ENCODE measurements at places on chromosomes 1 and 21. TPM values are rescaled to one million over a fixed set of nuclear protein-coding genes. Genes with fewer than 3 reads are reported as not detected.
A peak's percentile ranks its signal among the peaks of the same experiment; 100 is the strongest.

NBPF19 gene
- 2.0 TPM for polyA plus RNA-seq

MFSD2A gene
- polyA plus RNA-seq = 10.0 TPM

PPM1J gene
- polyA plus RNA-seq = 3.4 TPM

NTRK1 gene
- 1.3 TPM for polyA plus RNA-seq

DNM3 gene
- polyA plus RNA-seq = 5.9 TPM

SLC45A3 gene
- 6.8 TPM for polyA plus RNA-seq

DNA sequence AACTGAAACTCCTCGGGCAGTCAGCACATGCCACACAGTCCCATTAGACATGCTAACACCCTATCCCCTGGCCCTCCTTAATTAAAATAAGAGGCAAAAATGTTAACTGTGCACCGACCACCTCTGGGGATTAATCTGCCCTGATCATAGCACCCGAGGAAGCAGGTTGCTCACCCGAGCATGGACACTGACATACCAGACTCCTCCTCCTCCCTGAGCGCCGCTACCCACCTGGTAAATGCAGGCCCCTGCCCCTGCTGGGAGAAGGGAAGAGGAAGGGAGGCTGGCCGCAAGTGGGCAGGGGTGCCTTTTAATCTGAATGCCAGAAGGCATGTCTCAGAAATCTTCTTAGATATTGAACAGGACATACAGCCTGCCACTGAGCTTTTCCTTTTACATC lies 360.9 kb downstream of the RRAGC start:
- no peaks in the 10 kb centered on the region for H3K27me3 ChIP-seq
- H3K4me3 ChIP-seq = no peak overlapping the region
- no peaks in the 10 kb centered on the region for H3K4me1 ChIP-seq
- DNase-seq = peak; percentile 57
- no peaks in the 10 kb centered on the region for H3K36me3 ChIP-seq
- no peak overlapping the region for H3K27ac ChIP-seq

GRCh38 chr21:45254460-45254930 lies 33.2 kb downstream of the POFUT2 start:
- no peak overlapping the region for H3K4me3 ChIP-seq
- no peaks in the 10 kb centered on the region for H3K27me3 ChIP-seq
- H3K36me3 ChIP-seq = no peaks in the 10 kb centered on the region
- DNase-seq = no peak
- no peaks in the 10 kb centered on the region for H3K4me1 ChIP-seq
- no peak overlapping the region for H3K27ac ChIP-seq

DNA sequence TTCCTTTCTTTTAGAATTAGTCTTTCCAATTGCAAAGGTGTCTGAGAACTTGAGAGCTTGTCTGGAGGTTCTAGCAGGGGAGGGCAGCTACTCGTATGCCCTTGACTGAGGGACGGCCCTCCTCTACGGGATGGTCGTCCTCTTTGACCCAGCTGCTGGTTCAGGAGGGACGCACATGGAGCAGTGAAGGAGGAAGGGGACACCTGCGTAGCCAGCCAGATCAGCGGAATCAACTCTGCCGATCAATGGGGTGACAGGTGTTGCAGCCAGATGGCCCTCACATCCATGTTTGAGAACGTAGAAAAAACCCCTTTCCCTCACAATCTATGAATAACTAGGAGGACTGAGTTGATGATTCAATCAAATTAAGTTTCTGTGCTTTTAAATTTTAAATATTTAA lies 15.7 kb upstream of the A3GALT2 start:
- H3K4me3 ChIP-seq = no peak overlapping the region
- no peak for DNase-seq
- peaks cover 18% of the 10 kb centered on the region for H3K36me3 ChIP-seq

DNA sequence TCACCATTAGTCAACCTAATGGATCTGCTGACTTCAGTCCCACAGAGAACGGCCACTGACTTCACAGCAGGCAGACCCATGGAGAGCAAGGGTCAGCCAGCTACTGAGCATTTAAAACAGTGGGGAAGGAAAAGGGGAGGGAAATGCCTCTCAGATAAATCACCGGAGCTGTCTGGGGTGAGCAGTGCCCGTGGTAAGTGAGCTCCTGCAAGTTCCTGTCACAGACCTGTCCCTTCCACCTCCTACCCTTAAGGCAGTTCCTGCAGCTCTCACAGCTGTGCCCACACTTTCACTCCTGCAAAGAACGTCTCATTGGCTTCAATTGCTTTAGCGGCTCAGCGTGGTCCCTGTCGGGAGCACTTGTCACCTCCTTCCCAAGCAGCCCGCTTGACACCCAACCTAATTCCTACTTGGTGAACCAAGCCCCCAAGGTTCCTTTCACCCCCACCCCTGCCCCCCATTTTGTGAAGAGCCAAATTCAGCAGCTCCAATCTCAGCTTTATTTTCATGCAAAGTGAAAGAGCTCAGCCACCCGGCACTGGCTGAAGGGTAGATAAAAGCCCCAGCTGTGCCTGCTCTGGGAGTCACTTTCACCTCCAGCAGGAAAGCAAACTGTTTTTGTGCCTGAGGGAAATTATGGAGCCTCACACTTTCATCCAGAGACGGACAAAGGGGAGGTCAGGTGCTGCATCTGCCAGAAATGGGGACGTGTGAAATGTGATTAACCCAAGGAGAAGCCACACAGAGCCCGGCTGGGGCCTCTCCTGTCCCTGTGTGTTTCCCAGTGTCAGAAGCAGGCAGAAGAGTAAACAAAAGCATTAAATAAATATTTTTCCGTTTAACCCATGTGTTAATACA lies 306.2 kb downstream of the TTLL7 start:
- H3K4me1 ChIP-seq = no peaks in the 10 kb centered on the region
- peak; percentile 72 for DNase-seq
- no peaks in the 10 kb centered on the region for H3K36me3 ChIP-seq
- H3K27ac ChIP-seq = no peak overlapping the region
- H3K4me3 ChIP-seq = peak overlapping the region; percentile 54

- H3K36me3 ChIP-seq = peaks cover 17% of the 10 kb centered on the region
- H3K4me1 ChIP-seq = no peaks in the 10 kb centered on the region
- DNase-seq = no peak
- no peak overlapping the region for H3K4me3 ChIP-seq
Measured at GRCh38 chr1:30933874-30934252, 25.3 kb upstream of the SDC3 start.

DNA sequence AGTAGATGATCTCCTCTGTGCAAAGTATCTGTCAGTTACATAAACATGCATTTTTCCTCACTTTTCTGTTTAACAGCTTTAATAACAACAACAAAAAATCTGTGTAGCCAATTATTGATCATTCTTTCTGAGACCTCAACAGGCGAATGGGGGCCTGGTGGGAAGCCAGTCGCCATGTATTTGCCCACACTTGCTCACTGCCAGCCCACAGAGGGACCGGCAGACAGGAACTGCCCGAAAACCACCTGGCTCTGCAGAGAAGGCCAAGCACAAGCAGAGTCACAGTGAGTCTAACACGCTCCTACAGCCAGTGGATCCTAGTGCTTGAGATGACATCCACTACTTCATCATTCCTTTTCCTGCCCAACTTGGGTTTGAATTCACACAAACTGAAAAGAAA lies 56.1 kb downstream of the NPHP4 start:
- H3K36me3 ChIP-seq = peaks cover 4% of the 10 kb centered on the region
- no peaks in the 10 kb centered on the region for H3K27me3 ChIP-seq
- H3K4me3 ChIP-seq = no peak overlapping the region
- DNase-seq = no peak
- no peak overlapping the region for H3K27ac ChIP-seq

GRCh38 chr1:44323947-44324346 lies 31.1 kb downstream of the ERI3 start:
- H3K36me3 ChIP-seq = peaks cover under 1% of the 10 kb centered on the region
- no peak overlapping the region for H3K4me3 ChIP-seq
- no peak overlapping the region for H3K27ac ChIP-seq
- DNase-seq = no peak

DNA sequence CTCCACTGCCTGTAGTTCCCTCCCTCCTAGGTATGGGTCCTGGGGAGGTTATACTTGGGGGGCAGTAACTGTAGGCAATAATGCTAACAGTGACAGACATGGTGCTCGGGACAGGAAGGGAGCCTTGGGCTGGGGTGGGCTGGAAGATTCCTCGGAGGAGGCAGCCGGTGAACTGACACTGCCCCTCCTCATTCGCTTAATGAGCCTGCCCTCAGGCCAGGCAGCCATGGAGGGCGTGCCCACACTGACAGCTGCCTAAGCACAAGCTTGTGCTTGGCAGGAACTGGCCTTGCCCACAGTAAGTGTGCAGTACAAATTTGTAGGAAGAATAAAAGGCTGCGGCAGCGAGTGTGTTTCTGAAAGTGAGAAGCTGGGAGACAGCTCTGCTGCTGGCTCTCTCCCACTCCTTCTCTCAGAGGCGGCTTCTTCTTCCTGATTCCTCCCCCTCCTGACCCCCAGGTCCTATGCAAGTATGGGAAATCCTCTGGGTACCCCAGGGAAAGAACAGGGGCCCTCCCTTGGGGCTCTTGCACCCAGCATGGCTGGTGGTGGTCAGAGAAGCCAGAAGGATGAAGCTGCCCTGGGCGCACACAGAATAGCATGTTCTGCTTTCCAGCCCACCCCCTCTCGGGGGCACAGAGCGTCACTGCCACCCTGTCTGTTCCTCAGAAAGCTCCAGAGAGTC lies 23.6 kb downstream of the OPTC start:
- no peaks in the 10 kb centered on the region for H3K36me3 ChIP-seq
- no peak for DNase-seq
- H3K27ac ChIP-seq = no peak overlapping the region
- H3K4me1 ChIP-seq = peaks cover 3% of the 10 kb centered on the region

- H3K27me3 ChIP-seq = no peaks in the 10 kb centered on the region
- peaks cover 4% of the 10 kb centered on the region for H3K4me1 ChIP-seq
- H3K36me3 ChIP-seq = no peaks in the 10 kb centered on the region
- H3K4me3 ChIP-seq = peak within 1 kb of the TSS; percentile 81
- H3K27ac ChIP-seq = peak within 1 kb of the TSS; percentile 43
- peak; percentile 60 for DNase-seq
Measured at GRCh38 chr21:41425954-41426675, at the start of gene MX1. TSS of gene MX1 (plus strand) at chr21:41426239. CDS start at chr21:41432071, 5,832 bp downstream.

- DNase-seq = no peak
- H3K4me1 ChIP-seq = no peaks in the 10 kb centered on the region
- no peak overlapping the region for H3K4me3 ChIP-seq
- H3K27ac ChIP-seq = no peak overlapping the region
- no peaks in the 10 kb centered on the region for H3K36me3 ChIP-seq
Measured at GRCh38 chr1:60283690-60284089, 210.1 kb upstream of the C1orf87 start.

GRCh38 chr1:158509471-158510156 lies 37.6 kb downstream of the OR10R2 start:
- DNase-seq = no peak
- no peak overlapping the region for H3K4me3 ChIP-seq
- H3K4me1 ChIP-seq = no peaks in the 10 kb centered on the region
- H3K27me3 ChIP-seq = no peaks in the 10 kb centered on the region
- H3K27ac ChIP-seq = no peak overlapping the region

DNA sequence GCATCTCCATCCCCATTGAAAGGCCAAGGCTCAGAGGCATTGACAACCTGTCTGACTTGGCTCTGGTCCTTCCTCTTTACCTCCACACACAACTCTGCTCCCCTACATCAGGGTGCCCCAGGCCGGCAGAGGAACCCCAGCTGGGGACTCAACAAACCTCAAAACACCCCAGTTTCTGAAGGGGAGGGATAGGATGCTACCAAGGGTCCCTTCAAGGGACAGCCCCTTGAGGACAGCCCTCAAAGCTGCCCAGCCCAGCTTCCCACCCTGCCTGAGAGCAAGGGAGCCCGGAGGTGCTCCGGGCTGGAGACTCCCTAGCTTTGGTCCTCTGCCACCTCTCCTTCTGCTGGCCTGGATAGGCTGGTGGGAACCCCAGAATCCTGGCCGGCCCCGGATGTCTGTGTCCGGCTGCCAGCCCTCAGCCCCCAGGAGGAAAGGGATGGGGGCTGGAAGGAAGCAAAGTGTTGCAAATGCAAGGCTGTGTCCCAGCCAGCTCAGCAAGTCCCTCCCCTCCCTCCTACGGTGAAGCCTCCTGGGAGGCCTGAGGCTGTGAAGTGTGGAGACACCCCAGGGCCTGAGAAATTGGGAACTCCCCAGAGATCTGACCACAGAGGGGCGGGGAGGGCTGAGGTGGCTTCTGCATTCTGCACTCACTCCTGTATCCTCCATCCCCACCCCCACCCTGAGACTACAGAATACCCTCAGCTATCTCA lies 1.1 kb upstream of the MARCKSL1 start:
- no peaks in the 10 kb centered on the region for H3K27me3 ChIP-seq
- H3K4me1 ChIP-seq = peaks cover 12% of the 10 kb centered on the region
- no peak for DNase-seq
- no peak overlapping the region for H3K4me3 ChIP-seq

GRCh38 chr1:18365099-18365705 lies 115.5 kb upstream of the KLHDC7A start:
- H3K27me3 ChIP-seq = no peaks in the 10 kb centered on the region
- no peaks in the 10 kb centered on the region for H3K36me3 ChIP-seq
- H3K4me1 ChIP-seq = no peaks in the 10 kb centered on the region
- no peak overlapping the region for H3K27ac ChIP-seq
- H3K4me3 ChIP-seq = no peak overlapping the region
- DNase-seq = no peak

DNA sequence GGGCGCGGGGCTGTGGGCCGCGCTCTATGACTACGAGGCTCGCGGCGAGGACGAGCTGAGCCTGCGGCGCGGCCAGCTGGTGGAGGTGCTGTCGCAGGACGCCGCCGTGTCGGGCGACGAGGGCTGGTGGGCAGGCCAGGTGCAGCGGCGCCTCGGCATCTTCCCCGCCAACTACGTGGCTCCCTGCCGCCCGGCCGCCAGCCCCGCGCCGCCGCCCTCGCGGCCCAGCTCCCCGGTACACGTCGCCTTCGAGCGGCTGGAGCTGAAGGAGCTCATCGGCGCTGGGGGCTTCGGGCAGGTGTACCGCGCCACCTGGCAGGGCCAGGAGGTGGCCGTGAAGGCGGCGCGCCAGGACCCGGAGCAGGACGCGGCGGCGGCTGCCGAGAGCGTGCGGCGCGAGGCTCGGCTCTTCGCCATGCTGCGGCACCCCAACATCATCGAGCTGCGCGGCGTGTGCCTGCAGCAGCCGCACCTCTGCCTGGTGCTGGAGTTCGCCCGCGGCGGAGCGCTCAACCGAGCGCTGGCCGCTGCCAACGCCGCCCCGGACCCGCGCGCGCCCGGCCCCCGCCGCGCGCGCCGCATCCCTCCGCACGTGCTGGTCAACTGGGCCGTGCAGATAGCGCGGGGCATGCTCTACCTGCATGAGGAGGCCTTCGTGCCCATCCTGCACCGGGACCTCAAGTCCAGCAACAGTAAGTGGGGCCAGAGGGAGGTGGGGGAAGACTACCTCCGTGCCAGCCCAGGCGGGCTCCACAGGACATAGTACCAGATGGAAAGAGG lies 808 bp downstream of the MAP3K21 start:
- no peaks in the 10 kb centered on the region for H3K4me1 ChIP-seq
- no peaks in the 10 kb centered on the region for H3K36me3 ChIP-seq
- H3K27ac ChIP-seq = peak overlapping the region; percentile 74
- peak; percentile 85 for DNase-seq
- no peaks in the 10 kb centered on the region for H3K27me3 ChIP-seq
- H3K4me3 ChIP-seq = peak overlapping the region; percentile 8

GRCh38 chr1:246661451-246661850 lies 62.8 kb upstream of the SCCPDH start:
- no peaks in the 10 kb centered on the region for H3K36me3 ChIP-seq
- H3K27me3 ChIP-seq = no peaks in the 10 kb centered on the region
- no peak for DNase-seq
- H3K27ac ChIP-seq = no peak overlapping the region
- H3K4me1 ChIP-seq = no peaks in the 10 kb centered on the region
- H3K4me3 ChIP-seq = no peak overlapping the region

Measured in kidney (tissue), 22 donors.